ENCODE measurements at places on chromosomes 1 and 21.

DNA sequence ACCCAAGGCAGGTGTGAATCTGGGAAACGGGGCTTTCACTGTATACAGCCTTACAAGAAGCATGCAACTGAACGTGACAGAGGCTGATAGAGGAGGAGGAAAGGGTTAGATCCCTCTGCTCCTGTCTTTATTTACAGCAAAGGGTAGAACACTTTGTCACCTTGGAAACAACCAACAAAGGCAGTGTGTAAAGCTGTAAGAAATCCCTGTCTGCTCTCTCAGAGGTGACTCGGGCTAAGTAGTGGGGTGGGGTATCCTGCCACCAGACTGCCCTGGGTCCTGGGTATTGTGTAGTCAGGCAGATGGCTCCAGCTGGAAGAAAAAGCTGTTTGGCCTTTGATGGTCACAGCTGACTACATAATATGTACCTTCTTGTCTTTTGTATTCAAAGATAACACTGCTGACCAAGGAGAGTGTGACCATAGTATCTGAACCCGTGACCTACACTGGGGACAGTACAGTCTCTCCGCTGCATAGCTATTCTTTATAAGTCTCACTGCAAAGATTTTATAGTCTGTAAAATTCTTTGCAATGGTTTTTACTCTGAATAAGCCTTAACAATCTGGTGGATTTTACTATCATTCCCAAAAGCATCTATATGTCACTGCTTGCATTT, 22.1 kb upstream of the POU2F1 start:
- no peak for DNase-seq

DNA sequence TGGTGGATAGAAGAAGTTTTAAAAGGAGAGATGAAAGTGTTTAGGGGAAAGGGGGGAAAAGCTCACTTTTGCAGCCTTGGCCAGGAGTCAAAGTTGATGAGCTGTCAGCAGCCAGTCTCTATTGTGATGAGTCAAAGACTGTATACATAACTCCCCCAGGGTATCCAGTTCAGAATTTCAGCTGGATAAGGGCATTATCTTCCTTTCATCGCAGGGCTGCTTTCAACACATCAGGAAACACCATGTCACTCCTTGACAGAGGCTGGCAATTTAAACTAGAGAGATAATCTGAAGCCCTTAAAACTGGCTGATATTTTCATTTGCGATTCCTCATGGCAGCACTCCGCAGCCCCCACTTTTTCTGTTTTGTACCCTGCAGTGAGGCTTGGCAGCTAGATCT, 328.5 kb downstream of the TBX15 start:
- no peak for DNase-seq

DNA sequence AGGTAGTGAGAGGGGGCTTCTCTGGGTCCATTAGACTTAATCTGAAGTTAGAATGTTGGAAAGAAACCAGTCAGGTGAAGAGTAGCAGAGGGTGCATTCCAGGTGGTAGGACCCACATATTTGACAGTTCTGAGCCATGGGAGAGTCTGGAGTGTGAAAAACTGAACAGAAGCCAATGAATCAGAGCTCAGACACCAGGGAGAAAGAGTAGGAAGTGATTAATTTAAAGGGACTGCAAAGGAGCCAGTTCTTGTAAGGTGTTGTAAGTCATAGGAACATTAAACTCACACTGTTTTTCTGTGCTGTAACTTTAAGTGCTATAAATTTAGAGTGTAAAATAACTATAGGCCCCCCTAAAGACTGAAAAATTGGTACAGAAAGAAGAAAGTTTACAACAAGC, 5.9 kb upstream of the DHX9 start:
- no peak for DNase-seq

DNA sequence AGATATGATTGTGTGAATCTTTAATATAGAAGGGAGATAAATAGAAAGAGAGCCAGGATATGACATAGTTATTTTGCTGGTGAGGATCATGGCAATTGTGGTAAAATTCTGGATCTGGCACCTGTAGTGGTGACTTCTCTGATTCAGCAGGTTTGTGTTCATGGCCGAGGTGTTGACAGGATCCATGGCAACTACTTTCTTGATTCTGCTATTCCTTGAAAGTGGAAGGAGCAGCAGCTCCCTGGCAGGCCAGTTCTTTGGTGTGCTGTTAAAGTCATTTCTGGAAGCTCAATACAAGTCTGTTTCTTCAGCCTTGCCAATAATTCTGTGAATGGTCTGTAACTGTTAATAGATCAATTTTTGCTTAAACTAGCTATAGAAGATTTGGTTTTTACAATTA, 33.4 kb downstream of the RGS4 start:
- no peak for DNase-seq

DNA sequence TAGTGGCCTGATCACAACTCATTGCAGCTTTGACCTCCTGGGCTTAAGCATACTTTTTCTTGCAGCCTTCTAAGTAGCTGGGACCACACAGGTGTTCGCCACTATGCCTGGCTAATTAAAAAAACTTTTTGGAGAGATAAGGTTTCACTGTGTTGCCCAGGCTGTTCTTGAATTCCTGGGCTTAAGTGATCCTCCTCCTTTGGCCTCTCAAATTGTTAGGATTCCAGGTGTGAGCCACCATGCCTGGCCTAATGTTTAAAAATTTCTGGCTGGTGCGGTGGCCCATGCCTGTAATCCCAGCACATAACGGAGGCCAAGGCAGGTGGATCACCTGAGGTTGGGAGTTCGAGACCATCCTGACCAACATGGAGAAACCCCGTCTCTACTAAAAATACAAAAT, 24.4 kb downstream of the YTHDF2 start:
- no peak for DNase-seq
